NB4 (cell line): ENCODE measurements at places on chromosomes 16 and 17.

DNA sequence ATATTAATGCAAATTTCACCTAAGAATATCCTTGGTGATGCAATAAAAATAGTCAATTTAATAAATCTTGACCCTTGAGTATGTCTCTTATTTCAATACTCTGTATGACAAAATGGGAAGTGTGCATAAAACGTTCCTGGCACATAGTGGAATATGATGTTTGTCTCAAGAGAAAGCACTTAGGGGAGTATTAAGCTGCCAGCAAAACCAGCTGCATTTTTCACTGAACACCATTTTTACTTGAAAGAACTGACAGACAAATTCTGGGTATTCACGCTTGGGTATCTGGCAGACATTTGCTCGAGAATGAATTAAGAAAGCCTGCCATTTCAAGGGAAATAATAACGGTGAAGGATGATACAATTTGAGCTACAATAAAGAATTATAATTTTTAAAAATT, 364.8 kb downstream of the SOX9 start:
- DNase-seq: no peak

DNA sequence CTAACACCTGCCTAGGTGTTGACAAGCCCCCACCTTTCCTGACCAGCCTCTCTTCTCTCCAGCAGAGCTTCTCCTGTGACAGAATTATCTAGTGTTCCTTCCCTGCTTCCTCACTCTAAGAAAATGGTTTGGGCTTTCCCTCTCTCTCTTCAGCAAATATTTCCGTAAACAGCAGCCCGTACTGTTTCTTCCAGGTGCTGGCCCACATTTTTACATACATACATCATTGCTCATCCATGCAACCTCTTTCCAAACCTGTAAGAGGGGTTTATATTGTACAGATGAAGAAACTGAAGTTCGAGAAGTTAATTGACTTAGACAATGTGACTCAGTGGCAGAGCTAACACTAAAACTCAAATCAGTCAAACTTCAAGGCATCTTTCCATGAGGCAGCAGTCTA, 569 bp upstream of the TEKT3 start:
- DNase-seq: no peak

GRCh38 chr16:74556375-74556922, 50.5 kb downstream of the GLG1 start:
- no peak for DNase-seq

GRCh38 chr16:4272114-4272956, 488 bp downstream of the TFAP4 start:
- peak; percentile 79 for DNase-seq

DNA sequence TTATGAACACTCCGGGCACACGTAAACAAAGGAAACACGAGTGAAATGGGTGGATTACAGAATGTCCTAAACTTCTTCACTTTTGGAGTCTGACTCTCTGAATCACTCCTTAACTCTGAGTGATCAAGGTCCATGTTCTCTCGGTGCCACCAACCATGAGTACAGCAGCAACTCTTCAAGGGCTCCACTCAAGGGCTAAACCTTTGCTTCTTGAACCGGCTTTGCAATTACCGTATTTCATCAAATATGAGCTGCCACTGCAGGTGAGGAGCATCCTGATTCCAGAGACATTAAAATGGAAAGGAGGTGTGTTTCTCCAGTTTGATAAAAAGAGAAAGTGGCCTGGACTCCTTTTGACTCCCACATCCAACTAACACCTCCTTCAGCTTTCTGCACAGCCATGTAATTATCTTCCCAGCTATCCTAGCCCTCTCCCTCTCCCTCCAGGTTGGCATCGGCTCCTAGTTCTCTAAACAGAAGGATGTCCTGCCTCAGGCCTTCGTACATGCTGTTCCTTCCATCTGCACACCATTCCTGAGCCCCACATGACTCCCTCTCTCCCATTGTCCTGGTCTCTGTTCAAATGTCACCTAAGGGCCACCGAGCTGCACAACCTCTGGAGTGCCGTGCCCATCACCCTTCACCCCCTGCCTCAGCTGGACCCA, 61.4 kb downstream of the ZDHHC7 start:
- DNase-seq: no peak

DNA sequence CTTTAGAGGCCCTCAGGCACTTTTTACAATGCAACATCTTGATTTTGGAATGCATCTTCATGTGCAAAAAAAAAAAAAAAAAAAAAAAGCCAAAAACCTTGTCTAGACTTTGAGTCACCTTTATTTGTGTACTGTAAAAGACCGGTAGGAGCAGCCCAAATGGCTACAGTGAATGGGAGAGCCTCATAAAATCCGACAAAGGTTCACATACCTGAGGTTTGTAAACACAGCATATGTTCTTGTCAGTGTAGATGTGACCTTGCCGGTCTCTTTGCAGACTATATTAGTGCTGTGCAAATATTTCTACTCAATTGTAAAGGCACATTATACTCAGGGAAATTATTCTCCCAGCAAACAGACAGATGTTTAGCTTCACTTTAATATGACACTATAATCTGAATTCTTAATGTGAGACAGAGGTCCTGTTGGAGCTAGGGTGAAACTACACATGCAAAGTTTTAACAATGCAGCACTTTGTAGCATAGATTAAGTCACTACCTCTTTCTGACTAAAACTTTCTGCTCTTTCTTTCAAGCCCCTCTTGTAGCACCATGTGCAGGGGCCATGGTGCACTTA, 211.3 kb downstream of the CA10 start:
- DNase-seq: no peak

GRCh38 chr17:27743281-27743885, 56.9 kb downstream of the NOS2 start:
- peak; percentile 43 for DNase-seq

- peak; percentile 21 for DNase-seq
These were observed 114.5 kb downstream of the COPRS start for GRCh38 chr17:31744511-31744951.

DNA sequence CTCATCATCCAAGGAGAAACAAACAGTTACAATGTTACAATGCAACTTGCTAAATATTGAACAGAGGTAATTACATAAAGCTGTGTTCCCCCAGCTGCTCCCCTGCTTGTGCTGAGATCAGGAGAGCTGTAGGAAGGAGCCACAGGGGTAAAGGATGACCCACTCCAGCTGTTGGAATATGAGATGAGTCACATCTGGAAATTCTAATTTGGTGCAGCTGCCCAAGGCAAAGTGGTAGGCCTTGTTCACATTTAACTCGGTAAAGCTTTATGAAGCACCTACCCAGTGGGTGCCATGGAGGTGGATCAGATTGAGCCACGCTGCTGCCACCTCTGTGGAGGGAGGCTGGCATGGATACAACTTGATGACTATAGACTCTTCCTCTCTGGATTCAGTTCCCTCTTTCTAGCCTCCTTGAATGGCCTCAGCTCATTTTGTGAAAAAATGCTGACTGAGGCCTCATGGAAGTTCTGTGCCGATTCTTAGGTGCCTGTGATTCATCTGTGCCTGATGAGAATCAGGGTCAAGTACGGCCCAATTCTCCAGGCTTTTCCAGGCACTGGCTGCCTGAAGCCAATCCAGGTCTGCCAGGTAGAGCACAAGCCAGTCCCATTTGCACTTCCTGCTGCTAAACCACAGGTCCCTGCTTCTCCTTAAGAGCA, 7.4 kb downstream of the ZNF689 start:
- DNase-seq: no peak

DNA sequence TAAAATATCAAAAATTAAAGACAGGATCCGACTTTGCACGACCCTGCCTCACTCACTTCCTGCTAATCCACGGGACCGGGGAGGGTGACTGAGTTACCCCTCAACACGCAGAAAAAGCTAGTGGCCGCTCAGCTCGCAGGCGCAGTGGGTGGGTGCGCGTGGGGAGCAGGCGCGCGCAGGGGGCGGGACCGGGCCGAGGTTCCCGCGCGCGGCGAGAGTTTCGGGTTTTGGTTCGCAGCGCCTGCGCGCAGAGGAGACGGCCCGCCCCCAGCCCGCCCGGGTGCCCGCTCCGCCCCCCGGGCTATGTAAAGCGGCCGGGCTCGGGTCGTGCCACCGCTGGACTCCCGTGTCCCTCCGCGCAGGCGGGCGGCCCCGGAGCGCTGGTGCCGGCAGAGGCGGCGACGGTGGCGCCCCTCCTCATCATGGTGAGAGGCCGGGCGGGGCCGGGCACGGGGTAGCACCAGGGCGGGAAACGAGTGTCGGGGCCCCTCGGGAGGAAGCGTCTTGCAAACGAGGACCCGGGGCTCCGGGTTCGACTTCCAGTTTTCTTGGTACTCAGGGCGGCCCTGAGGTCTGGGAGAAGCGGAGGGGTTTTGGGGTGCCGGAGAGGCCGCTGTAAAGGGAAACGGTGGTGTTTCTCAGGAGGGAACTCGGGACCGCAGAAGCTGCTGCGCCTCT, at the start of gene CNP:
Gene CNP, plus strand, starts transcription at position 333 of the 678 bp plus-strand sequence. Its CDS starts 90 bp downstream, at position 423.
- DNase-seq: peak; percentile 94

DNA sequence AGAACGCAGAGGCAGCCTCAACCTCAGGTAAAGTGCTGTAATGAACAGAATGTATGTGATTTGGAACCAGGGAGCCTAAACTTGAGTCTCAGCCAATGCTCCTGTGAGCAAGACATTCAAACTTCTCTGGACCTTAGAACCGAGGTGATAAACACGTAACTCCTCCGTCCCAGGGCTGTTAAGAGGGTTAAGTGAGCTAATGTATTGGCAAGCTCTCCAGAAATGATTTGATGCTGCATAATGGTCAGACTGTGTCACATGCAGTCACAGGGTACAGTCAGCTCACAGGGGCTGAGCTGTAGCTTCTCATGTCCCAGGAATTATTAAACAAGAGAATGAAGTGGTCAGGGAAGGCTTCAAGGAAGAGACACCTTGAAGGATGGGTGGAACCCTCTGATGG, 10.0 kb upstream of the SLC4A1 start:
- no peak for DNase-seq

- DNase-seq: peak; percentile 83
These were observed 58.1 kb downstream of the ZFHX3 start for GRCh38 chr16:72989579-72990551.

DNA sequence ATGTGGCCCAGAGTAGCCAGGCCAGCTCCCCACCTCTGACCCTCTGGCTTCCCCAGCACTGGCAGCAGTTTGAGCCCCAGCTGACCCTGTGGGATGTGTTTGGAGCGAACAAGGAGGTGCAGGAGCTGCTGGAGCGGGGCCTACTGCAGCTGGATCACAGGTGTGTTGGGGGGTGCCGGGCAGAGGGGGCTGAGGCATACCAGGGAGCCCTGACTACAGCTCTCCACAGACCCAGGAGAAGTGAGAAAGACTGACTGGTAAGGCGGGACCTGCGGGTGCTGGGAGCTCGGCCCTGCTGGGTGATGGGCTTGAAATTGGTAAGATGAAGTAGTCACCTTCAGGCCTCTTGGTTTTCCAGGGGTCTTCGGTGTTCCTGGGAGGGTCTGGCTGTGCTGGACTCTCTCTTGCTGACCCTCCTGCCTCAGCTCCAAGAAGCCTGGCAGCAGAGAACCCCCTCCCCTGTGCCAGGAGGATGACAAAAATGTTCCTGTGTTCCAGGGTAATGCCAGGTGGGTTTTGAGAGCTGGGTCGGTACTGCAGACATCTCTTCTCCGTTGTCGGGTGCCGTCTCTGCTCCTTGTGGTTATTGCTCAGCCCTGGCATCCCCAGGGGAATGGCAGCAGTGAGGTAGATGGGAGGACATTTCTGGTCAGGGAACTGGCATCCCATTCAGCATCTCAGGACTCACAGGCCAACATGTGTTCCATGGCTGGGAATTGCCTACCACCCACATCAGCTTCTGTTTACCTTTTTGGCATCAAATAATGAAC, 5.9 kb downstream of the RSAD1 start:
- no peak for DNase-seq

- no peak for DNase-seq
These were observed 9.3 kb downstream of the SSTR5 start for GRCh38 chr16:1081734-1082265.

- DNase-seq: peak; percentile 64
These were observed 65.9 kb downstream of the EMP2 start for GRCh38 chr16:10514369-10515055.

DNA sequence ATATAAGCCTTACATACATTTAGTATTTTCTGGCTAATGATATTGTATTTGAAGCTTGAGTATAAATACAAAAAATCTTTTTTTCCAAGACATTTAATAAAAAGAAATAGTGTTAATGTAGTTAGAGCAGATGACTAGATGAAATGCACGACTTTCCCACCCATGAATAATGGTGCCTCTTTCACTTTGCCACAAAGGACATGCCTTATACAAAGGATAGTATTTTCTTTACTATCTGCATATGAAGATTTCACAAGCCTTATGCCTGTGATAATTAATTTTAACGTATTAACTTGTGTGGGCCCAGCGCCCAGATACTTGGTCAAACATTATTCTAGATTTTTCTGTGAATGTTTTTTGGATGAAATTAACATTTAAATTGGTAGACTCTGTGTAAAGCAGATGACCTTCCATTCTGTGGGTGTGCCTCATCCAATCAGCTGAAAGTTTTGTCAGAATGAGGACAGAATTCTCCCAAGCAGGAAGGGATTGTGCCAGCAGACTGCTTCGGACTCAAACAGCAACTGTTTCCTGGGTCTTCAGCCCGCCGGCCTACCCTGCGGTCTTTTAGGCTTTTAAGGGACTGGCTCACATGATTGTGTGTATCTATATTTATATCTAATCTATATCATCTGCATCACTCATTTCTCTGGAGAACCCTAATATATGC, 115.4 kb downstream of the USP22 start:
- no peak for DNase-seq

DNA sequence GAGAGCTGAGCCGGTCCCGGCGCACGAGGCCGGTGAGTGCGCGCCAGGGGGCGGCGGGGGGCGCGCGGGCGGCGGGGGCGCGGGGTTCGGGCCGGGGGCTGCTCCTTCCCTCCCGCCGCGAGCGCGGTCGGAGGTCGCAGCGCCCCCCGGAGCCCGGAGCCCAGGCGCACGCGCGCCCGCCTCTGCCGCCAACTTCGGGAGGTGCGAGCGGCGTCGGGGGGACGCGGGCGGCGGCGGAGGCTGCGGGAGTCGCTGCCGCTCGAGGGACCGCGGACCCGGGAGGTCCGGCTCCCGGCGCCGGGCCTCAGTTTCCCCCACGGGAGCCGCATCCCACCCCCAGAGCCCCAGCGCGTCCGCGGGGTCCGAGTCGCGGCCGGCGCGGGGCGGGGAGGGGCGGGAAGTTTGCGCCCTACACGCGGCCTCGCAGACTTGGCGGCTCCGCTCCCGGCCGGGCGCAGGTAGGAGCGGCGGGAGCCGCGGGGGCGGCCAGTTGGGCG, at the start of gene PRR35:
Gene PRR35, plus strand, starts transcription at position 191 of the 497 bp plus-strand sequence. CDS start 2,901 bp downstream, outside the sequence.
- DNase-seq: no peak

DNA sequence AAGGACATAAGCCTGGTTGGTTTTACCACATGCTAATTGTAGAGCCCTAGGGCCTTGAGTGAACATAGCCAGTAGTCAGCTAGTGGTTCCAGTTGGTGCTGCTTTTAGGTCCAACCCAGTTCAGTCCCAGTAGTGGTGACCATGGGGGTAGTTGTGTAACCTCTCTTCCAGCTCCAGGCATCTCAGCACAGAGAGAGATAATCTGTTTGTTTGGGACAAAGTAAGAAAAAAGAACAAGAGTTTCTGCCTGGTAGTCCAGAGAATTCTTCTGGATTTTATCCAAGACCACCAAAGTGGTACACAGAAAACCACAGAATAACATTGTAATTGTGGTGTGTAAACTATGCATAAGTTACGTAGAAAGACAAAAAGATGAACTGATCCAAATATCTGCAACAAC, 5.2 kb upstream of the CCL13 start:
- DNase-seq: no peak
